ENCODE measurements at places on chromosomes 6 and 20.

DNA sequence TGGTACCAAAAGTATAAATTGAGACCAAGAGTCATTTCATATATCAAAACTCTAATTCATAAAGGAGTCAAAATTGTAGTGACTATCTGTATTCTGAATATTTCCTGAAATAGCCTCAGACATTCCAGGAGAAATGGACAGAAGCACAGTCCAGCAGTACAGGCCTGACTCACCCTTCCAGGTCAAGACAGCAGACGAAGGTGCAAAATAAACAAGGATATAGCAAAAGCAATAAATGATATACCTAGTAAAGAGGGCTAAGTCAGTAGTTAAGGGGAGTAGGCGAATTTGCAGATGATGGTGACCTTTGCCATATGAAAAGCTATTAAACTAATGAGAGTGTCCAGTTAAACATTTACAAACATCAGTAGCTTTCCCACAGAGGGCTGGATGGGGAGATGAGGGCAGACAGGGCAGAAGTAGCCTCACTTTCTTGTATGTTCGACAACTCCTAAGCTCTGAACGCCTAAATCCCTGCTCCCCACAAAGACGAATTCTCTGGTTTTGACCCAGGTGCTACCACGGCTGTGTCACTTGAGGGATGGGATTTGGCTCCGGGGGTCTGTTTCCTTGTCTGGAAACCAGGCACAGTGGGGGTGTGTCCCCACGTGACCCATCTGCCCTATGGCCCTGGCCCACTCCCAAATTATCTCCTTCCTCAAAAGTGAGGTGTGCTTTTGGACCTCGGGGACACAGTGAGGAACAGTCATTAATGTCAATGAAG is 3.6 kb upstream of the SLC52A3 start:
- DNase-seq, result no peak

DNA sequence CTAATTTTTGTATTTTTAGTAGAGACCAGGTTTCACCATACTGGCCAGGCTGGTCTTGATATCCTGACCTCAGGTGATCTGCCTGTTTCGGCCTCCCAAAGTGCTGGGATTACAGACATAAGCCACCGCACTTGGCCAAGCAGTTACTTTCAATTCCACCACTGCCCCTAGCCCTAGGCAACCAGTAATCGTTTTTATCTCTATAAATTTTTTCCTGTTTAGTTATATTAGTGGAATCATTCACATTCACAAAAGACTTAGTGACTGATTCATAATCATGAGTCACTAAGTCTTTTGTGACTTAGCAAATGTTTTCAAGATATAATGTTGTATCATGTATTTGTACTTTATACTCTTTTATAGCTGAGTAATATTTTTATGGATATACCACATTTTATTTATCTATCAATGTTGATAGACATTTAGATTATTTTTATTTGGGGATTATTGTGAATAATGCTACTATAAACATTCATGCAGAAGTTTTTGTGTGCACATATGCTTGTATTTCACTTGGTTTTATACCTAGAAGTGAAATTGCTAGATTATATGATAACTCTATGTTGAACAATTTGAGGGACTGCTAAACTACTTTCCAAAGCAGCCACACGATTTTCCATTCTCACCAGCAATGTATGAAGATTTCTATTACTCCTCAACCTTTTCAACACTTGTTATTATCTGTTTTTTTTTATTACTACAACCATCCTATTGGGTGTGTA is 421.4 kb upstream of the ID4 start:
- DNase-seq, result no peak

DNA sequence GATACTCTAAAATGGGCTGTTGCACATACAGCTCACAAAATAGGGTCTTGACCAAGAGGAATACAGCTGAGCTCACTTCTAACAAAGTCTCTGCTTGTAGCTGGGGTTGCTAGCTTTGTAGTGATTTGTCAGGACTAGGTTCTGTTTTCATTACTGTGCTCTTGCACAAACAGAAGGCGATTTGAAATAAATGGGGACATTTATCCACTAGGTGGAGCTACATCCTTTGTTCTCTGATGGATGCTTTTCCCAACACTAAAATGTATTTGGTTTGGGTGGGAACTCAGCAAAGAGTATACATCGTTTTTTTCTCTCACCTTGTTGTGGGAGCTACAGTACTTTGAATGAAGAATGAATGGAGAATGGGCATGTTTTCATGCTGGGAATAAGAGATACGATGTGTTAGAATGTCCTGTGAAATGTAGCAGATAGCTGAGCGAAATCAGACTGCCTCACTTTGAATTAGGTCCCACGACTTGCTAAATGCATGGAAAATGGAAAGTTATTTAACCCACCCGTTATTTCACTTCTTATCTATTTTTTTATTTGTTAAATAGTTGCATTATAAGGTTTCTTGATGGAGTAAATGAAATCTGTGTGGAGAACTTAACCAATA is 494.7 kb upstream of the MAP3K7 start:
- peak; percentile 4 for DNase-seq

DNA sequence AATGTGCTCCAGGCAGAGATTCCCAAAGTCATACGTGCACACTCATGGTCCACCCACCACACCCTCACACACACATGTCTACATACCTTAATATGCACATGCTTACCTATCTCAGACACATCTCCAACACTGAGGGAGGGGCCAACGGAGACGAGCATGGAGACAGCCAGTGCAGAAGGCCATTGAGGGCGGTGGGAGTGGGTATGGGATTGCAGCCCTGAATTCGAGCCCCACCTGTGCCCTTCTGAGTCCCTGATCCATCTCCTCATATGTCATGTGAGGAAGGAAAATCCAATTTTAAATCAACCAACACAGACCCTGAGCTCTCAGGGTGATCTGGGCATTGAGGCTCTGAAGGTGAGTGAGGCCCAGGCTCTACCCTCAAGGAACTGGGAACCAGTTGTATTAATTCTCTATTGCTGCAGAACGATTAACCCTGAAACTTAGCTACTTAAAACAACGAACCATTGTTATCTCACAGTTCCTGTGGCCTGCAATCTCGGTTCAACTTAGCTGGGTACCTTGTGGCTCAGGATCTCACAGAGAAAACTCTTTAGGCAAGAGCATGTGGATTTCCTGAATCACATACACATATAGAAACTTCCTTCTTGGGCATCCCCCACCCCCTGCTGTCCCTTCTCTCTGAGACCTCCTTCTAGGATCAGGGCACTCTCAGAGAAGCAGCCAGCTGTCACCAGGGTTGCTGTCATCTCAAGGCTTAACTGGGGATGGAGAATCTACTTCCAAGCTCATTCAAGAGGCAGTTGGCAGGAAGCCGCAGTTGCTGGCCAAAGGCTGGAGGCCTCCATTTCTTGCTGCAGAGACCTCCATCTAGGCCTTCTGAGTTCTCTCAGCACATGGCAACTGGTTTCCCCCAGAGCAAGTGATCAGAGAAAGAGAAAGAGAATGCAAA is 28.3 kb downstream of the GLP1R start:
- peak; percentile 14 for DNase-seq

- DNase-seq, result no peak
Measured at GRCh38 chr6:124517339-124517738, 444.9 kb upstream of the RNF217 start.

Data from inflammatory macrophage treated with lipopolysaccharide for 1 hour (primary cell).